ENCODE measurements at places on chromosomes 7 and 10. TPM values are rescaled to one million over a fixed set of nuclear protein-coding genes. Genes with fewer than 3 reads are reported as not detected.

- DNase-seq, result peak; percentile 38
Observed at GRCh38 chr7:78018641-78019446, 220.3 kb downstream of the PHTF2 start.

DNA sequence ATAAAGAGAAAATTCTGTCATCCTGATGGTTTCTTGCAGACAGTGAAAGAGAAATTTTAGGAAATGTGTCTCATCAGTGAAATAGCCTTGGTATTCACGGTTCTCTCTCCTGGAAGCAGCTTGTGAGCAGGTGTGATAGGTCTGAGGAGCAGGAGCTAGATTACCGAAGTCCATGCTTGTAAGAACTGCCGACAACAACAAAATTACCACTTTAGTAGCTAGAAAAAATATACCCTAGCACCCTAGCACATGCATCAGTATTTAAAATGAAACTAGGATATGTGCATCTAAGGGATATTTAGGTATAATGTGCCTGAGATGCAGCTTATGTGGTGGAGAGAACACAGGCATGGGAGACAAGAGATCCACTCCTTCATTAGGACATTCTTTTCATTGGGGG, 82.3 kb downstream of the VPS50 start:
- no peak for DNase-seq

DNA sequence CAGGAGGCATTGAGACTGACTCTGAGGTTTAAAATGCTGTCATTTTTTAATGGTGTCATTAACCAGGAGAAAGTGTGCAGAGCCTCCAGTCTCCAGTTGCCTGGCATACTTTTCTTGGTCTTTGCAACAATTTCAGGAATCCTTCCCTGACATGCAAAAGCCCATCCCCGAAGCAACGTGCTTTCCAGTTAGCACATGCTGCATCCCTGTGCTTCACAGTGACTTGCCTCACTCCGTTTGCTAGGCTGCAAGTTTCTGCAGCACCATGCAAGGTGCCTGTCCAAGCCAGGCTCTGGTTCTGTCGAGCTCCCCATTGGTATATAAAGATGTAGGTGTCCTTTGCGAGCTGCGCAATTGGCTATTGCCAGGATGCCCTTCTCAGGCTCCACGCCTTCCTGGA, 135.0 kb downstream of the GALNT17 start:
- DNase-seq, result no peak

GRCh38 chr10:91551856-91552255, 81.0 kb downstream of the PPP1R3C start:
- DNase-seq, result peak; percentile 42

- DNase-seq, result no peak
Observed at GRCh38 chr10:91170418-91170817, 50.0 kb upstream of the PCGF5 start.

DNA sequence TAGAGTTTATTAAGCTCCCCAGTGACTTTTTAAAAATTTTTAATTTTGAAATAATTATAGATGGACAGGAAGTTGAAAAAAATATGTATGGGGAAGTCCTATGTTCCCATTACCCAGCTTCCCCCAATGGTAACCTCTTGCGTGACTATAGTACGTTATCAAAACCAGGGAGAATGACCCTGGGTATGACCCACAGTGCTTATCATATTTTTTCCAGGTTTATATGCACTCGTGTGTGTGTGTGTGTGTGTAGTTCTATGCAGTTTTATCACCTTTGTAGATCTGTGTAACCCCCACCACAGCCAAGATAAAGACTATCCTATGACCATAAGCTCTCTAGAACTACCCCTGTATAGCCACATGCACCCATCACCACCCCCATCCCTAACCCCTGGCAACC, 72.8 kb downstream of the TBXAS1 start:
- DNase-seq, result no peak

- DNase-seq, result no peak
Observed at GRCh38 chr10:130543794-130544193, 407.6 kb downstream of the GLRX3 start.

- no peak for DNase-seq
Observed at GRCh38 chr7:27434756-27435400, 192.3 kb downstream of the EVX1 start.

DNA sequence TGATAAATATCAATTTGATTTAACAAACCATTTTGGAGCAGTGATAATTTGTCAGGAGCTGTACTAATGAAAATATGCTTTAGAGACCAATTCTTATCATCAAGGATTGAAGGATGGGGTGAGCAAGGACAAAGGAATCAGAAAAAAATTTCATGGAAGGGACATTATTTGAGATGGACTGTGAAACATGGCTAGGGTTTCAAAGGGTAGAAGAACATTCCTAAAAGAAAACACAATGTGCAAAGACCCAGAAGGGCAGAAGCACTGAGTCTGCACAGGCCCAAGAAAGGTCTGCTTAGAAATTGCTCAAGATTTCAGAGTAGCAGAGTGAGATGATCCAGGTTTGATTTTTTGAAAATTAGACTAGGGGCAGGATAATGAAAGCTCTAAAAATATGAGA, 174.5 kb downstream of the LRRN3 start:
- no peak for DNase-seq

- DNase-seq, result no peak
Observed at GRCh38 chr10:60578217-60578616, 188.5 kb upstream of the ANK3 start.

GRCh38 chr10:51552879-51553278, 146.5 kb downstream of the CSTF2T start:
- no peak for DNase-seq

- no peak for DNase-seq
Observed at GRCh38 chr7:43904533-43905208, 1.7 kb downstream of the URGCP start.

GRCh38 chr7:142125256-142125955, 13.9 kb downstream of the MGAM2 start:
- DNase-seq, result no peak

- no peak for DNase-seq
Observed at GRCh38 chr10:71176661-71177060, 35.7 kb upstream of the UNC5B start.

DNA sequence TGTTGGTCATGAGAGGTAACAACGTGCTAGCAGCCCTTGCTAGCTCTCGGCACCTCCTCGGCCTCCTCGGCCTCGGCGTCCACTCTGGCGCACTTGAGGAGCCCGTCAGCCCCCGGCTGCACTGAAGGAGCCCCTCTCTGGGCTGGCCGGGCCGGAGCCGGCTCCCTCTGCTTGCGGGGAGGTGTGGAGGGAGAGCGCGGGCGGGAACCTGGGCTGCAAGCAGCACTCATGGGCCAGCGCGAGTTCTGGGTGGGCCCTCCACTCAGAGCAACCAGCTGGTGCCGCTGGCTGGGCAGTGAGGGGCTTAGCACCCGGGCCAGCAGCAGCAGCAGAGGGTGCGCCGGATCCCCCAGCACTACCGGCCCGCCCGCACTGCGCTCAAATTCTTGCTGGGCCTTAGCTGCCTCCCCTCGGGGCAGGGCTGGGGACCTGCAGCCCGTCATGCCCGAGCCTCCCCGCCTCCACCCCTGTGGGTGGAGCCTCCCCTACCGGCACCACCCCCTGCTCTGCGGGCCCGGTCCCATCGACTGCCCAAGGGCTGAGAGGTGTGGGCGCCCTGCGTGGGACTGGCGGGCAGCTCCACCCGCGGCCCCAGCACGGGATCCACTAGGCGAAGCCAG, 96.1 kb downstream of the PAXIP1 start:
- DNase-seq, result no peak

- DNase-seq, result no peak
Observed at GRCh38 chr7:2209961-2210323, 22.8 kb downstream of the MAD1L1 start.

- DNase-seq, result peak; percentile 71
Observed at GRCh38 chr10:127907411-127908105, 655 bp downstream of the PTPRE start.

- DNase-seq, result no peak
Observed at GRCh38 chr7:120227255-120227654, 45.7 kb upstream of the KCND2 start.

CAMK2B gene
- 0.35 TPM for total RNA-seq

VSTM4 gene
- total RNA-seq, result 1.5 TPM

ADAM12 gene
- 0.89 TPM for total RNA-seq

PIK3CG gene
- total RNA-seq, result 3.1 TPM

AASS gene
- 7.4 TPM for total RNA-seq

PLEKHS1 gene
- 5.3 TPM for total RNA-seq

CPA2 gene
- total RNA-seq, result 2.1 TPM

CYP2W1 gene
- 2.1 TPM for total RNA-seq

SH2D4B gene
- not detected for total RNA-seq

CTBP2 gene
- total RNA-seq, result 121 TPM

ASAH2B gene
- 1.9 TPM for total RNA-seq

SRGN gene
- 43.9 TPM for total RNA-seq

PRLHR gene
- not detected for total RNA-seq

GPR22 gene
- not detected for total RNA-seq

ELFN1 gene
- total RNA-seq, result 0.44 TPM

ATP6V0E2 gene
- 12.7 TPM for total RNA-seq

AKR1E2 gene
- 20.4 TPM for total RNA-seq

GIMAP2 gene
- 8.1 TPM for total RNA-seq

IFIT1 gene
- 6.2 TPM for total RNA-seq

CNTNAP2 gene
- total RNA-seq, result 3.1 TPM

ELN gene
- total RNA-seq, result 5.0 TPM
